ENCODE measurements at places on chromosomes 5 and 9.

DNA sequence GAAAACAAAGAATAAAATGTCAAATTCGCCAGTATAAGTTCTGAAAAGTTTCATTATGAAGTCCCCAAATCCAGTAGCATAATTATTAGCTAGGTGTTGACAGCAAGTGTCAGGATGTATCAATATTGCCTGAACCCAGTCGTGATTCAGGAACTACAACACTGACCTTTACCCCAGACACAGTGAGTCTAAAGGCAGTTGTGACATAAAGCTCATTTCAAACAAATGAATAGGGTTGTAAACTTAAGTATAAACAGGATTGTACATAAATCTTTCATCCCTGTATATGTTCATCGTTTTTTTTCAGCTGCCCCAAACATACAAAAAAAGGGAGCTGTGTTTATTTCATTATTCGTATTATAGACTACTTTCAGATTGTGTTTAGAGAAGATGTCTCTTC is 385.7 kb downstream of the PLK2 start:
- no peak for DNase-seq

DNA sequence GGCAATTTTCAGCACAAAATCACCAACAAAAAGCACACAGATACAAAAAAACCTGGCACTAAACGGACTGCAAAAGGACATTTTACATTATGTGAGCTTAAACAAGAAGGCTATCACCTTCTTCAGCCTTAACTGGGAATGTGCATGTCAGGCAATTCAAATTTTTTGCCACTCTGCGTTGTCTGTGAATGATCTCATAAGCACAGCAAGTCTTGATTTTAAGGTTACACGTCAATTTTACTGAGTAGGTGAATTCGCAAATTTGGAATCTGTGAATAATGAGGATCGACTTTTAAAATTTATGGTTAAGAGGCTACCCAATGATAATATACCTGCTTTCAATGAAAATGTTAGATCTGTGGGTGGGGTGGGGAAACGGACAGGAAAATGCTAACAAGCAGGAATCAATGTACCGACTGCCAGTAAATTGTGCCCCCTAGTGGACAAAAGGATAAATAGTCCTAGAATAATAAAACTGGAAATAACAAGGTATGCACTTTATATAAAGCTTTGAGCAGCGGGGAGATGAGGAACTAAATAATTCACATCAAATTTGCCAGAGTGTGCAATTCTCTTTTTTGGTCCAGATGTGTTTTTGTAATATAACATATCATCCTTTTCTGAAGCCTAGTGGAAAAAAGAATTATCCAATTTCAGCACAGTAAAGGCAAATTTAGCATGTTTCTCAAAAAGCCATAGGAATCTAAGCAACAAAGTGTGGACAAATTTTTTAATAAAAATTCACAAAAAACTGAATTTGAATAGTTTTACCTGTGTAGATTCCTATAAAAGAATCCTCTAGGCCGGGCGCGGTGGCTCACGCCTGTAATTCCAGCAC is 20.5 kb downstream of the EQTN start:
- peak; percentile 43 for DNase-seq

GRCh38 chr9:38082446-38083287 is 13.6 kb upstream of the SHB start:
- no peak for DNase-seq

GRCh38 chr9:2623288-2624050 is 1.9 kb downstream of the VLDLR start:
- no peak for DNase-seq

DNA sequence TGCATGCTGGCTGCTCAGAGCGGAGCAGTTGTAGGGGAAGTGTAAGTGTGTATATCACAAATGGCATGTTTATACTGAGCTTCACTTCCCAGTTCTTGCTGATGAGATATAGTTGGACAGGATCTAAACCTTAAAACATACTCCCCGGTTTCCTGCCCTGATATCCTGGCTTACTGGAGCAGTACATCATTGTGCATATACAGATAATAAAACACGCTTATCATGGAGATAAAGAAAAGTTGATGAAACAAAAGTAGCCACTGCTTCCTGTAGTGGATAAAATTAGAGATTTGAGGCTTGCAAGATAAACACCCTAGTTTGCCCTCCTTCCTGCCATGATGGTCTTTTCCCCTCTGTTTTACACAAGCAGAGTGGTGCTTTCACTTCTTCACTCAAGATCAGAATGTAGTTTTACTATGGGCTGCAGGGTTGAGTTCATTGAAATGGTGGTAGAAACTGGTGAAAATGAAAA is 15.0 kb downstream of the NPR3 start:
- DNase-seq = no peak

DNA sequence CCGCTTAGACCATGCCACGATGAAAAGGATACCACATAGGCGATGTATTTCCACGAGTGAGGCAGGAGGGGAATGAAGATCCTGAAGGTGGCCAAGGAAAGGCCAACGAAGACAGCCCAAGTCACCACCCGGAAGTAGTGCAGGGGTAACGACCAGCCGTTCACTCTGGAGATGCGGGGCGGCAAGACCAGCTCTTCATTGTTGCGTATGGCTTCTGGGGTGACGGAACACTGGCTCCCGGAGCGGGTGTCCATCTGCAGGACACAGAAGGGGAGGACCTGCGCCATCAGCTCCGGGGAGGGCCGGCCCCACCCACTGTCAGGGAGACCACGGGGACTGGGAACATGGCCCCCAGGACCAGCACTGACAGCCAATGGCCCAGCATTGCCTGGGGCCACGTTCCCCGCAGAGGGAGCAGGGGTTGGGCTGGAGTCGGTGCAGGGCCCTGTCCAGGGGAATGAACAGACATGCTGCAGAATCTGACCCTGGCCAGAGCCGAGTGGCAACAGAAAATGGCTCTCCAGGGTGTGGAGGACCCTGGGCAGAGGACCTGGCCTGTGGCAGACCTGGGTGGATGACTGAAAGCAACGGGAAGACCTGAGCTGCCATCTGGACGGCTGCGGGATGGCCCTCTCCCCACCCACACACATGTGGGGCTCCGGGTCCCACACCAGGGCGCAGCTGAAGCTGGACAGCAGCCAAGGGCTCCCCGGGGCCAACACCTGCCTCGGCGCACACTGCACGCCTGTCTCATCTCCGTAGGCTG is 17.7 kb downstream of the ZDHHC11B start:
- DNase-seq = no peak

DNA sequence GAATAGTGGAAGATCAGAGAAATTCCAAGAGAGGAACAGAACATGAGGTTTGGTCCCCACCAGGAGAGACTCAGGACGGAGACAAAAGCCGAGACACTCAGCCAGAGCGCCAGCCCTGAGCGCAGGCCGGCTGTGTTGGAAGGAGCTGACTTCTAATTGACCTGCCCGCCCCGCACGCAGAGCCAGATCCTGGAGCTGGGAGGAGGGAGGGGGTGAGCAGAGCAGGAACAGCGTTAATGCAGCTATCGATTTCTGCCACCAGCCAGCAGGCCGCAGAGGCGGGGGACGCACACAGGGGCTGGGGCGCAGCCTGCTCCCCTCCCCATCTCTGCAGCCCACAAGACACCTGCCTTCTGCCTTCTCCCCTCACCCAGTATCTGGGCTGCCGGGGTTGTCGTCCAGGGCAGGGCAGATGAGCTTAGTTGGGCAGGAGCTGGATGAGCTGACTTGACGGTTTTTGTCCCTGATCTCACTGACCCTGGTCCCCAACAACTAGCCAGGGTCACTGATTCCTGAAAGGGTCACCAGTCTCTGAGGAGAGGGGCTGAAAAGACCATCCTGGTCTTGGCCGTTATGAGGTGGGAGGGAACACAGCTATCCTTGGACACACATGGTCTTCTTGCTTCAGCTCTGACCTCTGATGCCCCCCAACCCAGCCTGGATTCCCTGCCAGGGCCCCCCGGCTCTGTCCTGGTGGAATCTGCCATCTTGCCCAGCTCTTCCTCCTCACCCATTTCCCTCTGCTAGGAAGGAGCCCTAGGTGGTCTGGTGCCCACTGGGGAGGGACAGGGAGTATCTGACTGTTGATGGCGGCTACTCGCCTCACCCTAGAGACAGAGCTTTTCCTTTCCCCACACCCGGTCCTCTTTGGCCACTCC is 29.8 kb downstream of the CXXC5 start:
- DNase-seq = no peak

GRCh38 chr9:83574482-83574881 is 36.3 kb upstream of the FRMD3 start:
- no peak for DNase-seq

DNA sequence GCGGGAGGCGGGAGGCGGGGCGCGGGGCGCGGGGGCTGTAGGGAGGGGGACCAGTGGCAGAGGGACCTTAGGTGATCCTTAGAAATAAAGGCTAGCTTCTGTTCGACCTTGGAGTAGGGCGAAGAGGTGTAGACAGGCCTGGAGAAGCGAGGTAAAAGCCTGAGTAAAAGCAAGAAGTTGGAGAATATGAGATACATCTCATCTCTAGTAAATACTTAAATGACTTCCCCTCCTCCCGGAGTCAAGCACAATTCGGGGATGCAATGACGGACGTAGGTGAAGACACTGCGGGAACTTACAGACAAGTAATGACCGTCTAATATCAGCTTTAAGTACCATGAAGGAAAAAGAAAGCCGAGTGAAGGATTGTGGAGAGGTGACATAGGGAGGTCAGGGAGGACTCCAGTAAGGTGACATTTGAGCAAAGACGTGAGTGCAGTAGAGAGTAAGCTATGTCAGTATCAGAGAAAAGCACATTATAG is 466 bp downstream of the SMC2 start:
- no peak for DNase-seq

- no peak for DNase-seq
Observed at GRCh38 chr9:100220936-100221335, 121.9 kb downstream of the INVS start.

DNA sequence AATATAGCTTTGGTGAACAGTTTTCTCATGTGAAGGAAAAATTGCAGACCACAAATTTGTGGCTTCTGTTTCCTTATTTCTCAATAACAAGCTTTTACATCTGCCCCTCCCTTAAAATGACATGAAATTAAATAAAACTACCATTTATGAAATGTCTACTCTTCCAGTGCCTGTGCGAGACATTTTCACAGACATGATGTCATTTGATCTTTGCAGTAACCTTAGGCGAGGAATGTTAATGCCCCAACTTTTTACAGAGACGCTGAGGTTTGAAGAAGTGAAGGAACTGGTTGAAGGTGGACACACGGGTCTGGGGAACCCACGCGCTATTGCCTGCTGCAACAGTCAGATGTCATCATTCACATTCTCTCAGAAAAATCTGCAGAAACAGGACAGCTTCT is 61.5 kb downstream of the OSTF1 start:
- no peak for DNase-seq

GRCh38 chr5:135030123-135030955 is 3.7 kb downstream of the PITX1 start:
- DNase-seq = no peak

All from NCI-H460 (cell line).